ENCODE measurements at places on chromosomes 12 and 14.
A peak's percentile ranks its signal among the peaks of the same experiment; 100 is the strongest.

DNA sequence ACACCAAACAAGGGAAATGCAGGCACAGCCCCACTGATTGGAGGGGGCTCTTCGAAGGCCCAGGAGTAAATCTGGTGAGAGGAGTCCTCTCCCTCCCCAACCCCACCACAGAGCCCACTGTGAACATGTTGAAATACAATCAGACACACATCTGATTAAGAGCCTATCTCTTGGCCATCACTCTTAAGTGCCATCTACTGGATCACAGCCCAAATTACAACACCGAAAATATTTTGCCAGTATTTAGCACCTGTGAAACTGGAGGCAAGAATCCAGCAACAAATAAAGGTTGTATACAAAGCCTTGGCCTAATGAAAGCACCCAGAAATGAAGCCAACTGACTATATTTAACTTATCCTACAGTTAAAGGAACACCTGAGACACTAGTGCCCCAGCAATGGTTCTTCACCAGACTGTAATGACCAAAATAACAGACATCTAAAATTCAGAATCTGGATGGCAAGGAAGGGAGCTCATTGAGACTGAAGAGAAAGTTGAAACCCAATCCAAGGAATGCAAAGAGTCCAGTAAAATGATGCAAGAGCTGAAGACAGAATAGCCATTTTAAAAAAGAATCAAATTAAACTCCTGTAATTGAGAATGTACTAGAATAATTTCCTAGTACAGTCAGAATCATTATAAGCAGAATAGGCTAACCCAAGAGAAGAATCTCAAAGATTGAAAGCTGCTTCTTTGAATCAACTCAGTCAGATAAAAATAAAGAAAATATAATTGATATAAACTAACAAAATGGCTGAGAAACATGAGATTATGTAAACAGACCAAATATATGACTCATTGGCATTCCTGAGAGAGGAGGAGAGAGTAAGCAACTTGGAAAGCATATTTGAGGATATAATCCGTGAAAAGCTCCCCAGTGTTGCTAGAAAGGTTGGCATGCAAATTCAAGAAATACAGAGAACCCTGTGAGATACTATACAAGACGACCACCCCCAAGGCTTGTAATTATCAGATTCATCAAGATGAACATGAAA, 1117.0 kb downstream of the FLRT2 start:
- DNase-seq, result peak; percentile 10

DNA sequence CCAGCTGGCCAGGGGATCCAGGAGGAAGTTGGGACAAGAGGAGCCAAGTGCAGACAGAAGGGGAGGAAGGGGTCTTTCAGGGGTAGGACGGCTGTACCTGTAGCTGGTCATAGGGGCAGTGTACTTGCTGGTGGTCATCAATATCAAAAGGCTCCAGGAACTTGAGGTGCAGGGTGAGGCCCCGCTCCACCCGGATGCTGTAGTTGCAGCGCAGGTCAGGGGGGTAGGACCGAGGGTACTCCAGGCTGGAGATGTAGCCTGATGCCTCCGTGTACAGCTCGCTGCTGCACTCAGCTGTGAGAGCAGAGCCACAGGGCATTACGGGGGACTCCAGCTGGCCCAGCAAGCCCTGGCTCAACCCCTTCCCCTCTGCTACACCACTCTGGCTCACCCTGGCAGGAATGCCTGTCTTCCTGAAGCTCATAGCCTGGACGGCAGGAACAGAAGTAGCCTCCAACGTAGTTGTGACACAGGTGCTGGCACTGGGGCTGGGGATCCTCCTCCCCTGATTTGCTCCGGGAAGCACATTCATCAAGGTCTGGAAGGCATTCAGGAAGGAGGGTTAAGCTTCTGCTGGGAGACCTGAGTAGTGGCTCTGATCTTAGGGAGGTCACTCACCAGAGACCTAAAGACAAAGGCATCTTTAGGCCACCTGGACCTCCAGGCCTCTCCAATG, 2.9 kb downstream of the C1R start:
- no peak for DNase-seq

DNA sequence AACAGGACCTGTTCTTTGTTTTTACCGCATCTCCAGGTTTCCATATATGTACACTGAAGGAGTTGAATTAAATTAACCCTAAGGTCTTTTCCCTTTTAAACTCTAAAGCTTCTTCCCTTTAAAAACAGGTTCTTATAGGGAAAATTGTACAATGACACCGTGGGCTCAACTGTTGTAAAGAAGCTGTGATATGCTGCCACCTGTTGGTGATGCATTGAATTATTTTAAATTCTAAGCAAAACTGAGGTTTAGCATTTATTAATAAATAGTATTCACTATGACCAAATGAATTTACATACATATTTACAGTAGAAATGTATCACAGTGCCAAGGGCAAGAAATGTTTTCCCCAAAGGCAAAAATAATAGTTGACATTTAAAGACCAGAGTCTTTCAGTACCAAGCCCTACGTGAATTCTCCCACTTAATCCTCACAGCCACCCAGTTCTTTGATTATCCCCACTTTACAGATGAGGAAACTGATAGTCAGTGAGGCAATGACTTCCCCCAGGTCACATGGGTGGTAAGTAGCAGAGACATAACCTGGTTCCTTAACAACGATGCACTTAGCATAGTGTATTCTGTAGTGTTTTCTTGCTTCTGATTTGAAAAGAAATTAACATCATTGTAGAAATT, 35.7 kb upstream of the TMEM263 start:
- peak; percentile 29 for DNase-seq

GRCh38 chr12:32253154-32253790, 146.1 kb upstream of the FGD4 start:
- no peak for DNase-seq

DNA sequence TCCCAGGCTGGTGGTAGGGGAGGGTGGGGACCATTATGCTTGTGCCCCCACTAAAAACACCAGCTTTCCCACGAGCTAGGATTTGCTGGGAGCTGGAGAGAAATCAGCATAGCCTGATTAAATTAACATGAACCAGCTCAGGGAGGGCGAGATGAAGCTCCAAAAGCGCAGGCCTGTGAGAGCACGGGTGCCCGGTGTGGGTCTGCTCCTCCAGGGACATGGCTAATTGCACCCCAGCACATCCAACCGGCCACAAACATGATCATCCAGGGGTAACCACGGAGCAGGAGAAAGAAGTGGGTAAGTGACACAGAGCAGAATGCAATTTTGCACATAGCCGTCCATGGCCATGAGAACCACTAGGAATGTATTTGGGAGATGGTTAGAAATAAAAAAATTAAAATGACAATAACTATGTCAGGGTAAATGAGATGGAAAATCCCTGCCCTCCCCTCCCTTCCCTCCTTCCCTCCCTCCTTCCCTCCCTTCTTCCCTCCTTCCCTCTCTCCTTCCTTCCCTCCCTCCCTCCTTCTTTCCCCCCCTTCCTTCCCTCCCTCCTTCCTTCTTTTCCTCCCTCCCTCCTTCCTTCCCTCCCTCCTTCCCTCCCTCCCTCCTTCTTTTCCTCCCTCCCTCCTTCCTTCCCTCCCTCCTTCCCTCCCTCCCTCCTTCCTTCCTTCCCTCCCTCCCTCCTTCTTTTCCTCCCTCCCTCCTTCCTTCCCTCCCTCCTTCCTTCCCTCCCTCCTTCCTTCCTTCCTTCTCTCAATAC, 26.9 kb downstream of the CLMN start:
- DNase-seq, result no peak

GRCh38 chr12:81797100-81797499, 38.0 kb upstream of the PPFIA2 start:
- DNase-seq, result peak; percentile 10

DNA sequence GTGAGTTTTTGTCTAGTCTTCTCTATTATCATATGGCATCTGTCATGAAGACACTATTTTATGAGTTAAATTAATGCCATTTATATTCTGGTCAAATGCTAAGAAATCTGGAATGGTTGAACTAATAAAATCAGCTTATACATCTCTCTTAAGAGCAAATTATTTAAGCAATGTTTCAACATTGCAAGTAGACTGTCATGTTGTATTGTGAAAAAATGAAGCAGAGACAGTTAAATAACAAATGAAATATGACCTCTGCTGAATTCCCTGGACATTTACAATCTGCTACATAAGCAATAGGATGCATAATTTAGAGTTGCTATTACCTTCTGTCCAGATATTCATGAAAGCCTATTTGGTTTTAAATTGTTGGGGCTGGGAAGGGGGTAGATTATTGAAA, 30.6 kb downstream of the NAV3 start:
- DNase-seq, result no peak

DNA sequence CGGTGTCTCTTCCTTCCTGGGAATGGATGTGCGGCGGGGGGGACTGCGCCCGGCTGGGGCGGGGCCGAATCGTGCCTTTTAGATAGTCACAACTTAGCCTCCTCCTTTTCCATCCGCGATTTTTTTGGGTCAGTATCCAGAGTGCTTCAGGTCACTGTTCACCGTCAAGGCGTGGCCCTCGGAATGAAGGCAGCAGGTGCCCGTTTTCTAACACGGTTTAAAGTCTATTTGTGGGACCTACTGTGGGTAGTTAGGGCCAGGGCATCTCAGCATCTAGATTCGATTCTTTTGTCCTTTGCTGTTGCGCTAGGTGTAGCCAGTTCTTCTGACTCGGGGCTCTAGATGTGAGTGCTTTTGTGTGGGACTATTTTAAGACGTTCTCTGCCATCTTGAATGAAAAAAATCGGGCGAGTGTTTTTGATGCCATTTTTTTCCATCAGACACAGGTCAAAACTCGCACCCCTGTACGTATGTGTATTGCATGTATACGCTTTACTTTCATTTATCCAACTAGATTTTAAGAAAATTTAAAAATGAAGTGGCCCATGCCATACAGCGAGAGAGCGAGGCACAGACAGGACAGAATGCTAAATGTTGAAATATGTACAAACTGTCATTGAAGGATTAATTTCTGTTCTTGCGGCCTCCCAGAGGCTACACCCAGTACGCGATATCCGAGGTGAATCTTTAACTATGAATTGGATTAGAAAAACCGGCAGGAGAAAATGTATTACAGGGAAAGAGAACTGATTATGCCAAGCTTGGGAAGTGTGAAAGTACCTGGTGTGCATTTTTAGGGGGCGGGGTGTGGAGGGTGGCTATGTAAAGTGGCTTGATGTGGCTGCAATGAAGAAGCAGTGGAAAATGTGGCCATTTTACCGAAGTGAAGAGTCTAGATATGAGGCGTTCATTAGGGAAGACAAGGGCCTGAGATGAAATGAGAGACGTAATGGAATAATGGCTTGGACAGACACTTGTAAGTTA, 835 bp downstream of the VEZT start:
- DNase-seq, result peak; percentile 67

DNA sequence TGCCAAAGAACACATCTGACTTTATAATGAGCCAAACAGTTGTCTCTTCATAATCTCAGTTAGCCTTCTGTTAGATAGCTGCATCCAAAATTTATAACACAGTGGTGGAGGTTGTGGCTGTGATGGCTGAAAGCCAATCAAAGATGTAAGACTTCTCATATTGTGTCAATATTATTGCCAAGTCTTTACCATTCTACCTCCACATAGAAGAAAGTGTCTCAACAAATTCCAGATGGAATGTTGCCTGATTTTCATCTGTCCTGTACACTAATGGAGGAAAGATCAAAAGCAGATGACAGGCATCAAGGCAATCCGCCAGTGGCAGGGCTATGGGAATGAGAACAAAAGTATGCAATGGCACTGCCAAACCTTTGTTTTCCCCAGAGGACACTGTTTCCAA, 813.1 kb upstream of the NOVA1 start:
- no peak for DNase-seq

GRCh38 chr14:105216490-105217247, 31.7 kb upstream of the BTBD6 start:
- DNase-seq, result no peak

GRCh38 chr14:51004801-51005526, 60.7 kb upstream of the PYGL start:
- DNase-seq, result no peak

GRCh38 chr12:13183620-13184019, 12.9 kb upstream of the EMP1 start:
- DNase-seq, result no peak

- DNase-seq, result no peak
These were observed 257.9 kb downstream of the SSPN start for GRCh38 chr12:26453246-26453645.

- DNase-seq, result no peak
These were observed 119.9 kb upstream of the LHX5 start for GRCh38 chr12:113591480-113591974.

- DNase-seq, result peak; percentile 90
These were observed 23.6 kb upstream of the WNK1 start for GRCh38 chr12:728781-729180.

DNA sequence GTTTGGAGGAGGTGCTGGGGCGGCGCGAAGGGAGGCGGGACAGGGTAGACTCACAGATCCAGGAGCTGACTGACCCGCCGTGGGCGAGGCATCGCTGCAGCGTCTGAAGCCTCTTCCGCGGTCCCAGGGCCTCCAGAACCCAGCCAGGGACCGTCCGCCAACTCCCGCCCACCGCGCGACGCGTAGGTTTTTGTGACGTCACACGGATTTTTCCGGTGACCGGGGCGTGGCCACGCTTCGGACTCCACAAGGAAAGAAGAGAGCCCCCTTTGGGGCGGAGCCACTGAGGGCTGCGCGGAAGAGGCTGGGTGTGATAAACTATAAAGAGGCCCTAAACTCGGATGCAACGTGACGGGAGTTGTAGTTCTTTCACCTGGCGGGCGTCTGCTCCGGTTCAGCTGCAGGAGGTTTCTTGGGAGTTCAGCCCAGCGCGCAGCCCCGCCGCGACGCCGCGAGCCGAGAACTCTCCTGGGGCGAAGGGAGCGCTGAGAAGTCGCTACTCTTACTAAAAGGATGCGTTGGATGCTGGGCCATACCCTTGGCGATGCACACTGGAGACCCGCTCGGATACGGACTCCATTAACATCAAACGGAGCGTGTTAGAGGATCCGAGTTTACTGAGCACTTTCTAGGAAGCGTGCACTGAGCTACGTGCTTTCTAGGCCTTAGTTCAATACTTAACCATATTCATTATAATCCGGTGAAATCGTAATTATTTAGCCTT, at the start of gene AMN1:
Gene AMN1 (minus strand): TSS at position 105 of the 724 bp plus-strand sequence. CDS start 13 bp downstream, at position 92.
- peak; percentile 89 for DNase-seq

GRCh38 chr14:102986810-102987579, 64.5 kb downstream of the AMN start:
- no peak for DNase-seq

GRCh38 chr12:61667676-61668075, 592.5 kb upstream of the USP15 start:
- no peak for DNase-seq

GRCh38 chr12:27521066-27521465, 2.9 kb upstream of the PPFIBP1 start:
- DNase-seq, result no peak

- DNase-seq, result no peak
These were observed 107.9 kb upstream of the GZMB start for GRCh38 chr14:24741871-24742270.

DNA sequence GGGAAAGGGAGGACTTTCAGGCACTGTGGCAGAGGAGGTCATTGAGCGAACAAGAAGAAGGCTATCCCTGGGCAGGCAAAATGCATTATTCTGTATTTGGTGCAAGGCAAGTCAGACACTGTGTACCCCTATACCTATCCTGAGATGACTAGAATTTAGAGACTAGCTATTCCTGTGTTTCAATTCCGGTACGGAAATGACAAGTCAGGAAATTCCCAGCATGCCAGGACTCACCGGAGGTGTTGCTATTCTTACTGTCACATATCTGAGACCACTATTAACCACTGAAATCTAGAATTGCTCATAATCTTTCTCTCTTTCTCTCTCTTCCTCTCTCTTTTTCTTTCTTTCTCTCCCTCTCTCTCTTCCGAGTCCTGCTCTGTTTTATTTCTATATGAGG, 297.1 kb downstream of the PDZRN4 start:
- no peak for DNase-seq

GRCh38 chr12:91043408-91043807, 14.4 kb downstream of the KERA start:
- no peak for DNase-seq

Data from Jurkat, Clone E6-1 (cell line).